ENCODE measurements at places on chromosomes 11 and 22.

DNA sequence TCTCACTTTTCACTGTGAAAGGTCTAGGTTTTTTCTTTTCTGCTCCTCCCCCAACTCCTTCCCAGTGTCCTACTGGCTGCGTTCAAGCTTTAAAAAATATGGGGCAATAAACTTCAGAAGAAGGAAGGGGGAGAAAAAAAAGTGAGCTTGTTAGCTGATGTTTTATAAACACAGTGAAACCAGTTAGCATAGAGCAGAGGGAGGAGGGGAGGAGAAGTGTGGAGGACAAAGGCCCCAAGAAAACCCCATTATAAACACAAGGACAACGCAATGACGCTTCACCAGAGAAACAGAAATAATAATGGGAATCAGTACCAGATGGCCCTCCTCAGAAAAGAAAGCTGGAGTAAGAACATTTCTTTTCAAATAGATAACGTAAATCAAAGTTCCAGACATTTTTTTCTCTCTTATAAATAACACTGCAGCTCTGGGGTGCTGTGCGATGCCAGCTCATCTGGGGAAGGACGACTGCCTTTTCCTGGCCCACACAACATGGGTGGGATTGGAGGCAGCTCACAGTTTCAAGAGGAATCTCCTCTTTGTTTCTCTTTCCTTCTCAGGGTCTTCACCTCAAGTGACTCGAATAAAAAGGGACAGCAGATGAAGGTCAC is 235.4 kb upstream of the NARS2 start:
- no peak for DNase-seq

GRCh38 chr22:45228401-45228754 is 12.3 kb downstream of the KIAA0930 start:
- peak; percentile 74 for DNase-seq

GRCh38 chr11:119491753-119492510 is 69.0 kb upstream of the THY1 start:
- DNase-seq, result no peak

DNA sequence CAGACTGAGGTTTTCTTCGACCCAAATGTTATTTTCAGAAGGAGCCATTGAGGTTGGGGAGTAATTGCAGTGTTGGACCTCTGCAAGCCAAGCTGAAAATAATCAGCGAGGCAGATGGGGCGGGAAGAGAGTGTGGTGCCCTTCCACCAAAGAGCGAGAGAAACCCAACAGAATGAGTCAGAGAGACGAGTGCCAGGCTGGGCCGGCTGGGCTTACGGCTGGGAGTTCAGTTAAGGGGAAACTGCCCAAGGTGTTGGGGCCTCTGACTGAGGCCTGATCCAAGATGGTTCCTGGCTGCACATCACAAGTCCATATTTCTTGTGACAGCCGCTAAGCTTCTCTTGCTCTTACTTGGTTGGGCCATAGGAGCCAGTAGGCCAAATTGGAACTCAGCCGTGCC is 30.4 kb upstream of the CREB3L1 start:
- no peak for DNase-seq

DNA sequence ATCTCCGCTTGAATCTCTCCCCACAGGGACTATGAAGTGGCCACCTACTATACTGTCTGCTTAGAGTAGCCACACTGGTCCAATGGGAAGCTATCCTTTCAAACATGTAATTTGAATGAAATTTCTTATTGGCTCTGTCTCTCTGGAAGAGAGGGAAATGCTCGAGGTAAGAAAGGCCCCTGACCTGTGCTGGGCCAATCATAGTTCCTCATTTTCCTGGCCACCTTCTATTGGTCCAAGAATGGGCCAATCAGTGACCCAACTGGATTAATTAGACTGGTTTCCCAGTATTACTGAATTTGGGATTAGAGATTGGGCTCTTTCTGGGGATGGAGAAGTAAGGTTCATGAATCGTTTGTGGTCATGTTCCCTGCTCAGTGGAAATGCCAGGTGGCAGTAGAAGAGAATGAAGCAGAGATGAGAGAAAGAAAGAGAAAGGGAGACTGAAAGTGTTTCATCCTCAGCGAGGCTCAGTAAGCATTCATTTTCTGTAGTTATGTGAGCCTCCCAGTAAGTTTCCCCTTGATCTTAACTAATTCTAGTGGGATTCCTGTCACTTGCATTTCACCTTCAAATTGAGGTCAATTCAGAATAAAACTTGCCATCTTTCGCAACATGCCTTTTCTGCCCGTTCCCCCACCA is 8.4 kb upstream of the MMP20 start:
- DNase-seq, result no peak

GRCh38 chr11:5242933-5243815 is 6.5 kb downstream of the HBG1 start:
- DNase-seq, result no peak

DNA sequence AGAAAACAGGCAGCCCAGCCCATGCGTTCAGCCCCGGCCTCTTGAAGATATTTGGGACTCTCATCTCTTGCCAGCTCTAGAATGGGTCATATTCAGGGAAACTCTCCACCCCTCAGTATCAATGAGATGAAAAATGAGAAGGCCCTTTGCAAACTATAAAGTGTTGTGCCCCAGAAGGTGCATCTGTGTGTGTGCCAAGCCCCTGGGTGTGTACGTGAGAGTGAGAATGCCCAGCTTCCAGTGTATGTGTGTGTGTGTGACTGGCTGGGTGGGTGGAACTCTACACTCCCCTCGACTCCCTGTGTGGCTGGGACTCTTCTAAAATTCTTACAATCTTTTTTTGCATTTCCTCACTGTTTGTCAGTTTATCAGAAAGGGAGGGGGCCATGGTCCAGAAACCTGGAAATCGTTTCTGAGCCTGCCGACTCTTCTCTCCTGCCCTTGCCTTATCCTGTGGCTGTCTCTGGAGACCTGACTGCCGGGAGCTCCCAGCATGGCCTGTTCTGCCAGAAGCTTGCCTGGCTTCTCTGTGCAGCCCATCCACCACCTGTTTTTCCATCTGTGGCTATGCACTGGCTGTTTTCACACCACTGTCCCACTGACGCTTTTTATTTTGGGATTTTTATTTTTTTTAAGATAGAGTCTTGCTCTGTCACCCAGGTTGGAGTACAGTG is 1.2 kb downstream of the P2RY6 start:
- DNase-seq, result no peak

- no peak for DNase-seq
Observed at GRCh38 chr22:26865021-26865420, 207.6 kb downstream of the MIAT start.

- no peak for DNase-seq
Observed at GRCh38 chr11:133663135-133663985, 131.1 kb upstream of the OPCML start.

- no peak for DNase-seq
Observed at GRCh38 chr22:47858773-47859306, 1096.4 kb downstream of the TBC1D22A start.

DNA sequence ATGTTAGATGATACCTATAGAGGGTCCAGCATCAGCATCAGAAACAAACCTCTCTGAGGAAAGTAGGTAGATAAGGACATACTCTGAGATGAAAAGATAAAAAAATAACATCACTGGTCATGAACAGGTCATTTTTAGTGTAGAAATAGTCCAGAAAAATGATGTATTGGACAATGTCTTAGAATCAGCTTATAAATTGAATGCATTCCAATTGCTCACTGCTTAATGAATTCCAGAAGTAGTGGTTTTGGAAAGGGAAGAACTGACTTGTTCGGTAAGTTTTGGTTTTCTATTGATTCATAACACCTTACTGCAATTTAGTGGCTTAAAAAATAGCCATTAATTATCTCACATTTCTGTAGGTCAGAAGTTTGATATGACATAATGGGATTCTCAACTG is 929.5 kb upstream of the CCDC90B start:
- no peak for DNase-seq

DNA sequence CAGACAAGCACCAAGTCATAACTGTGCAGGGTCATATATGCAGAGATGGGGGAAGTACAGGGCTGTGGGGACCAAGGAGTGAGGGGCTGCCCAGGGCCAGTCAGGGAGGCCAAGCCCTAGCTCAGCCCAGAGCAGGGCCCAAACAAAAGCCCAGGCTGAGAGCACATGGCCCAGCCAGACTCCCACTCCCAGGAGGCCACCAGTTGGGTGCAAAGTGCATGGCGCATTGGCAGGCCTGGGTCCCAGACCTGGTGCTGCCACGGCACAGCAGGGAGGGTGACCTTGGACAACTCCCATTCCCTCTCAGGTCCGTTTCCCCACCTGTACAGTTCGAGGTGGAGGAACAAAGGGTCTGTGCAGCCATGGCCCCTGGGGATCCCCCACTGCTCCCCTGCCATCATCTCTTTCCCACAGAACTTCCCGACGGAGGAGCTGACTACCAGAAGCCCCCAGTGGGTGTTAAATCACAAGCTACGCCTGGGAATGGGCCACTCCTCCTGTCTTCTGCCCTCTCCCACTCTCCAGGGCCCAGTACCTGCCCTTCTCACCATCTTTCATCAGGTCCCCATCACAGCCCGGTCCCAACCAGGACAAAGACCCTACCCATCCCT is 608 bp downstream of the NIPSNAP1 start:
- DNase-seq, result no peak

- DNase-seq, result no peak
Observed at GRCh38 chr11:65960824-65961266, 689 bp upstream of the SART1 start.

DNA sequence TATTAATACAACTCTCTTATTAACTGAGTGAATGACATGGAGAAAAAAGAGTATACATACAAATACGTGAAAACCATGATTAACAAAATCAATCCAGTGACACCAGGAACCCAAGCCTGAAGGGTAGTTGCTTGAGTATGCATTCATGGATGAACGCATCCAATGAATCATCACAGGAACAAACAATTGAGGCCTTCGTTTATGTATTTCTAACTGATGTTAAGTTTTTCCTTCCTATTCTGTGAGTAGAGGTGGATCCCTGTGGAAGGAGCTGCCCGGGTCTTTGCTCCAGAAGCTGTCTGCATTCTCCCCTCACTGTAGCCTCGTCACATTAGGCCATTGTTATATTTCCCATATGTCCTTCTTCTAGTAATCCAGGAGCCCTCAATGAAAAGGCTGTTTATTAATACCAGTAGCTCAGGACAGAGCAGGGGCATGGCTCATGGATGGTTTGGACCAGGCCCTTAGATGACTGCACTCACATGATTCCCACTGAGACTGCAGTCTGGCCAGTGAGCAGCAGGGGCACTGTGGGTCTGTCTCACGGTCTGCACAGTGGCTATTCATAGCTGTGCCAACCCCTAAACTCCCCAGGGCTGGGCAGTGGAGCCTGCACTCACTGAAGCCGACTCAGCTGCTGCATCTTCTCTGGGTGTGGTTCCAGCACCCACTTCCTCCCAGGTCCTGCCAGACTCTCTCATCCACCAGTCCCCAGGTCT is 128.1 kb upstream of the TOP3B start:
- DNase-seq, result peak; percentile 85

DNA sequence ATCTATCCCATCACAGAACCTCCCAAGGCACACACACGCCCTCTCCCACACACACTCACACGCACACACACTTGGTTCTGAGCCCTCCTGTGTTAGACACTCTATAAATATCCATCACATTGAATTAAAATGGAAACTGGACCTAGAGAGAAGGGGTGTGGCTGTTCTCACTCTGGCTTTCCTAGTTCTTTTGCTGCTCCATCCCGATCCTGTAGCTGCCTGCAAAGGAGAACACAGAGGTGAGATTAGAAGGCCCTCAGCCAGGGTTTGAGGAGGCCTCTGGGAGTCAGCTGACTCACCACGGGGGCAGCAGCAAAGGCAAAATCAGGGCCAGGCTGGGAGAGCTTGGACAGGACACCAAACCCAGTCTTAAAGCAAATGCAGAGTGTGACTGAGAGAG is 192.3 kb upstream of the CADM1 start:
- DNase-seq, result no peak

DNA sequence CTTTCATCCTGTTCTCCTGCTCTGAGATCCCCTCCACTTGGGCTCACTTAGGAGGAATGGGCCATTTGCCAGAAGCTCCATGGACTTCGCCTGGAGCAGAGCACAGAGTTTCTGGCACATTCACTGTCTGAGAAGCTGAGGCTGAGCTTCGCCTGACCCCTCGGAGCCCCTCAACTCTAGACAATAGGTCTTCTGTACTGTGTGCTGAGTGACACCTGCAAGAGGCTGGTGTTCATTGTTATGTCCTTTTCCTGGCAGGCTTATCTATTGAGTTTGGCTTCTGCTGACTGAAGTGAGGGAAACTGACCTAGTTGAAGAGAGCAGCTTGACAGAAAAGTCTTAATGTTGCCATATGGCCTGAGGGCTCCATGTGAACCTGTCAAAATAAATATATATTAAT is 124.3 kb downstream of the EHF start:
- no peak for DNase-seq

- no peak for DNase-seq
Observed at GRCh38 chr11:113148652-113149051, 165.7 kb upstream of the TTC12 start.

DNA sequence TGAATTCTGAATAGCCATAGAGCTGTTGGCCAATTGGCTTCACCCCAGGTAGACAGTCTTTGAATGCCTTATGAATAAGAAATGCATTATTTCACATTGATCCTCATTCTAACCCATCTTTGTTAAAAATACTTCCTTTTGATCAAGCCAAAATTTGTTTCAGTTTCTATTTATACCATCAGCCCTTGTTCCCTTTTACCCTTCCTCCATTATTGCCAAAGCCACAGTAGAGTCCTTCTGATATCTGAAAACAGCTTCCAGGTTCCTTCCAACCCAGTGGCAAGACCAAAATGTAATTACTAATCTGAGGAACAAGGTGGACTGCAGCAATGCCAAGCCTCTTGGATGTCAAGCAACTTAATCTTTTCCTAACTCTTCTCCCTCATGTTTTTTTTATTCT is 458.8 kb downstream of the BUD13 start:
- DNase-seq, result peak; percentile 23

GRCh38 chr11:59659981-59660380 is 8.9 kb downstream of the PATL1 start:
- no peak for DNase-seq

- no peak for DNase-seq
Observed at GRCh38 chr22:26797910-26798309, 140.5 kb downstream of the MIAT start.

GRCh38 chr11:126115816-126116331 is 53.2 kb upstream of the CDON start:
- no peak for DNase-seq

DNA sequence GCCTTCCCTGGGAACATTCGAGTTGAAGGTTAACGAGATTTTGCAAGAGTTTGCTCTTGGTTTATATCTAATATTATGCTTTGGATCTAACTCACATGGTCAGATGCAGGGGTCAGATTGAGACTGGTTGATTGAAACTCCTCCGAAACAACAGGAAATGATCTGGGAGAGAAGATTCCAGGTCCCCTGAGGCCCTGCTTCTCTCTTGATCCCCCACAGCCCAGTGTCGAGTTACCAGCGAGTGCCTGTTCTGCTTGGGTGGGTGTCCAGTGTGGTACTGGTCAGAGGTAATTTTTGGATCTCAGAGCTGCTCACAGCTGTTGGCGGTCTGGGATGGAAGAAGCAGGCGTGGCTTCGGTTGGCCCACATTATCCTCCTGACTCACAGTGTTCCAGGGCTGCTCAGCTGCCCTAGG is 9.2 kb downstream of the FBLN1 start:
- no peak for DNase-seq

All from CD14-positive monocyte (primary cell).